ENCODE measurements at places on chromosomes 13 and 19.

GRCh38 chr19:5844456-5845433, 5.2 kb upstream of the FUT6 start:
- no peak for DNase-seq

- DNase-seq: no peak
Measured at GRCh38 chr19:13817615-13818371, 22.6 kb downstream of the ZSWIM4 start.

DNA sequence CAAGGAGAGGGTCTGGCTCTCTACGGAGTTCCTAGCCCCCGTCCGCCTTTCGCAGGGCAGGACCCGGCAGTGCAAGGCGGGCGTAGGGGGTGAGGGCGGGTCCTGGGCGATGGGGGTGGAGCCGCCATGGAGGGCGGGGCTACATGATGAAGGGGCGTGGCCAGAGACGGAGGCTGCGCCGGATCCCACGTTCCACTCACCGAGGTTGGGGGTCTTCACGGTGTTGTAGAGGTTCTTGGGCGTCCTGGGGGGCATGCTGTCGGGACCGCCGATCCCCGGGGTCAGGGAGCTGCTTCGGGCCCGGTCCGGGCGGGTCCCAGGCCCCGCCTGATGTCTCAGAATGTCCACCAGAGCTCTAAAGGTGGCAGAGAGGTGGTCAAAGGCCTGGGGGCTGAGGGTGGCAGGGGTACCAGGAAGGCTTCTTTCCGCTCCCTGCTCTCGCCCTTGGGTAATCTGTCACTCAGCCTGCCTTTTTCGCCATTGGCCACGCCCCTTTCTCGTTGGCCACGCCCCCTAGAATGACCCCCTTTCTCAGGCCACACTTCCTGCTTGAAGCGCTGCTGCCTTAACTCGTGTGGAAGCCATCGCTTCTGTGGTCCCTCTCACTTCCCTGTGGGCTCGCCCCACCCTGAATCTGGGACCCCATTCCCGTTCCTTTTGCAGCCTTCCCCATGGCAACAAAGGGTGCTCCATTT, 2.5 kb downstream of the SHISA7 start:
- no peak for DNase-seq

GRCh38 chr19:33399745-33400681, 26.5 kb downstream of the CEBPG start:
- no peak for DNase-seq

DNA sequence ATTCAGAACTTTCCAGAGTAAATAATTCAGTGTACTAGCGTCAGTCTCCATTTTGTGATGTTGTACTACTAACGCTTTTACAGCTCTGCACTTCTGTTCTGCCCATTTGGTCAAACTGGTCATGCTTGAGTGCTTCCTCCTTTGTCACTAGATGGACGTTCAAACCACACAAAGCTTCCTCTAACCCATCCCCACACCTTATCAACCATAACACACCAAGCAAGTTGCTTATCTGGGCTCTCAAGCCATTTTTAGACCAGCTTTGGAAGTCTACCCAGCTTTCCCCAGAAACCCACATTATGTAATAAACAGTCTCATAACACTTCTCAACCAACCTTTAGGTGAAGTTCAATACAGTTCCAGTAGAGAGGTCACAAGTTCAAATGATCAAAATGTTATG, 2.3 kb upstream of the ZNF347 start:
- DNase-seq: no peak

- no peak for DNase-seq
Measured at GRCh38 chr19:45179072-45179891, 698 bp downstream of the BLOC1S3 start.
